ENCODE measurements at places on chromosomes 1 and 21. TPM values are rescaled to one million over a fixed set of nuclear protein-coding genes. Genes with fewer than 3 reads are reported as not detected.

TPTE gene
- total RNA-seq: not detected

- peaks cover 79% of the 10 kb centered on the region for H3K36me3 ChIP-seq
- H3K27ac ChIP-seq: no peak overlapping the region
- no peaks in the 10 kb centered on the region for H3K27me3 ChIP-seq
- no peak overlapping the region for H3K4me3 ChIP-seq
These were observed 15.9 kb downstream of the TMEM63A start for GRCh38 chr1:225866061-225866837.

- H3K27ac ChIP-seq: no peak overlapping the region
- H3K4me1 ChIP-seq: peaks cover 10% of the 10 kb centered on the region
- H3K27me3 ChIP-seq: no peaks in the 10 kb centered on the region
- H3K4me3 ChIP-seq: no peak overlapping the region
- H3K36me3 ChIP-seq: no peaks in the 10 kb centered on the region
These were observed 5.0 kb upstream of the LRP8 start for GRCh38 chr1:53332833-53333232.

DNA sequence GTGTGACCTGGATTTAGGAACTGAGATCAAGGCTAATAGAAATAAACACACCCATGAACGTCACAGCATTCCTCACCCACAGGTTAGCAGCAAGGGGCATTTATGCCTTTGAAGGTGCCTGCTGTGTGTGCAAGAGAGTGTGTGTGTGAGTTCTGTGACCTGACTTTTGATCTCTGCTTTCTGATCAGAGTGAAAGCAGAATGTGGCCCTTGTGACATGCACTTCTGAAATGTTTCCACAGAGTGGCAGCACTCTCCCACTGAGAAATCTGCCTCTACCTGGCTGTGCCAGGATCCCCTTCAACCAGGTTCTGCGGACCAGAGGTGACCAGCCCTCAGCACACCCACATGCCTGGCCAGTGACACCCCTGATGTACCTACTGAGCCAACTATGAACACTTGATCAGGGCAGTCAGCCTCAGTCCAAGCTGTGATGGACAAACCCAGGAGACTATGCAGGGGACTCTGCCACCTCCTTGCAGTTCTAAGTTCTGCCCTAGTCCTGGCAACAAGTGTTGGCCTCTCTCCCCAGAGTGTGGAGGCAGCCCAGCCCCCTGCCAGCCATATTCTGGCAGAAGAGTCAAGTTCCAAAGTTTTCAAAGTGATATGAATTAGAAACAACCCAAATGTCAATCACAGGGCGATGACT, 41.0 kb downstream of the RXRG start:
- H3K4me1 ChIP-seq: no peaks in the 10 kb centered on the region

DNA sequence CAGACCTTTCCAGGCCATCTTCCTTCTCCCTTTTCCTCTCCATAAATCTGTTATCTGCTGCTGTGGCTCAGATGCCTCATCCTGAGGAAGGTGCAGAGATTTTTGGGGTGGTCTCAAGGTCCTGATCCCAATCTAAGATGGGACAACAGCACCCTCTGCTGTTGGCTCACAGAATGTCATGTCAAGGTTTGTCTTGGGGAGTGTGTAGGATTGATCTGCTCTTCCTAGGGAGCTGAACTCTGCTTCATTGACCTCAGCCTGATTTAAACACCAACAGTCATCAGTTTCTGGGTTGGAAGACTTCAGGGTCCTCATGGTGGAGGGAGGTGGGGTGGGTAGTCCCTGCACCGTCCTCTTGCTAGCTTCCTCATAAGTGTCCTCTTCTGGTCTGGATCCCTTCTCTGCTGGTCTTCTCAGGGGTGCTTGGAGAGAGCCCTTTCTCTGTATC, 62.8 kb upstream of the LAX1 start:
- peaks cover 83% of the 10 kb centered on the region for H3K36me3 ChIP-seq
- peak; percentile 62 for DNase-seq
- H3K27ac ChIP-seq: peak overlapping the region; percentile 25
- no peak overlapping the region for H3K4me3 ChIP-seq
- peaks cover 3% of the 10 kb centered on the region for H3K4me1 ChIP-seq
- no peaks in the 10 kb centered on the region for H3K27me3 ChIP-seq

- H3K4me3 ChIP-seq: no peak overlapping the region
- H3K27me3 ChIP-seq: no peaks in the 10 kb centered on the region
- peaks cover 11% of the 10 kb centered on the region for H3K4me1 ChIP-seq
- H3K36me3 ChIP-seq: no peaks in the 10 kb centered on the region
- H3K27ac ChIP-seq: no peak overlapping the region
- DNase-seq: no peak
These were observed 5.4 kb upstream of the NUAK2 start for GRCh38 chr1:205326812-205327466.

DNA sequence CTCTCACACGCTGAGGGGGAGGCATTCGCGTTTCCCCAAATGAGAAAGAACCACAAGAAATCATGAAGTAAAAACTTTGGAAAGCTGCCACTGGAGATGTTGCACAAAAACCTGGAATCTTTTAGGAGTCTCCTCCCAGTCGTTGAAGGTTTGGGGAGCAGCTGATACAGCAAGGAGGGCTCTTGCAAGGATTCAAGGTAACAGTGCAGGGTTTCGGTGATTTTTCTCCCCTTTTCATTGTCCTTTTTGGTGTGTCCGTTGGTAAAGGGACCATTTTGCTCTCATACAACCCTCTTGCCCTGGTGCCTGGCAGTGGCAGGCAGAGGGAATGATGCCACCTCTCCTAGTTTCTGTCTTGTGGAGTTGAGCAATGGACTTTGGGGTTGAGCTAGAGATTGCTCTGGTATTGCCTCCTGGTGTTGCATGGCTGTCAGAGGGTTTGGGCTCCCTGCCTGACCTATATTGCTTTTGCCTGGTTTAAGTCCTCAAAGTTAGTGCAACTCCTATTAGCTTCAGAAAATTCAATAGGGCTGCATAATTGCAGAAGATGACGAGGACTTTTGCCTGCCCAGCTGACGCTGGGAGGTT, 872 bp downstream of the BRINP2 start:
- DNase-seq: no peak
- no peak overlapping the region for H3K4me3 ChIP-seq
- no peak overlapping the region for H3K27ac ChIP-seq
- no peaks in the 10 kb centered on the region for H3K4me1 ChIP-seq

RPTN gene
- total RNA-seq: not detected

GRCh38 chr1:231125972-231126580, 35.8 kb upstream of the TRIM67 start:
- no peak overlapping the region for H3K27ac ChIP-seq
- DNase-seq: no peak
- H3K4me3 ChIP-seq: no peak overlapping the region
- no peaks in the 10 kb centered on the region for H3K27me3 ChIP-seq

GRCh38 chr1:156502391-156502893, 1.9 kb upstream of the MEF2D start:
- H3K36me3 ChIP-seq: peaks cover under 1% of the 10 kb centered on the region
- no peak overlapping the region for H3K4me3 ChIP-seq
- peak overlapping the region; percentile 98 for H3K27ac ChIP-seq
- peaks cover 72% of the 10 kb centered on the region for H3K4me1 ChIP-seq
- no peak for DNase-seq

NOS1AP gene
- total RNA-seq: 0.20 TPM

OXCT2 gene
- 2.2 TPM for total RNA-seq

GRCh38 chr1:84613026-84613425, 38.8 kb upstream of the CTBS start:
- H3K4me3 ChIP-seq: no peak overlapping the region
- no peak overlapping the region for H3K27ac ChIP-seq
- H3K36me3 ChIP-seq: no peaks in the 10 kb centered on the region
- DNase-seq: no peak
- no peaks in the 10 kb centered on the region for H3K4me1 ChIP-seq

- no peak within 1 kb of the TSS for H3K27ac ChIP-seq
- H3K4me1 ChIP-seq: peaks cover 17% of the 10 kb centered on the region
- H3K36me3 ChIP-seq: no peaks in the 10 kb centered on the region
These were observed at the start of gene ETNK2 for GRCh38 chr1:204151552-204152309. ETNK2 (minus strand) TSS chr1:204152044; CDS start chr1:204151852, 192 bp downstream.

- no peak overlapping the region for H3K4me3 ChIP-seq
- H3K36me3 ChIP-seq: peaks cover 32% of the 10 kb centered on the region
- no peak for DNase-seq
- H3K27ac ChIP-seq: no peak overlapping the region
- no peaks in the 10 kb centered on the region for H3K4me1 ChIP-seq
- H3K27me3 ChIP-seq: no peaks in the 10 kb centered on the region
These were observed 55.4 kb downstream of the EPRS1 start for GRCh38 chr1:219990782-219991510.

DNA sequence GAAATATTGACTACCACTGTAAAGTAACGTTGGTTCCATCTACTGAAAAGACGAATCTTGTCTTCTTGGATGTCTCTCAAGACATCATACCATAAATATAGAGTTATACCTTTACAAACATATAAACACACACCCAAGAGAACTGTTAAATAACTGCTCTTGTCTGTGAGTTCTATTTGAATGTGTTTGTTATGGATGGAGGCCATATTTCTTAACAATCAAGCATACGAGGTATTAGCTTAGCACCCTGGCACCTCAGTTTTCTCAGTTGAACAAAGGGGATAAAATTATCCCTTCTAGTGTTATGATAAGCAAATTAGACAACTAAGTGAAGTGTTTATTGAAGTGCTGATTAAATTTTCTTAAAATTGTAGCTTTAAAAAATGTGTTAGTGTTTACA, 336.6 kb upstream of the ZRANB2 start:
- H3K4me1 ChIP-seq: no peaks in the 10 kb centered on the region
- H3K27ac ChIP-seq: no peak overlapping the region
- no peaks in the 10 kb centered on the region for H3K27me3 ChIP-seq
- no peak overlapping the region for H3K4me3 ChIP-seq
- no peak for DNase-seq
- H3K36me3 ChIP-seq: no peaks in the 10 kb centered on the region

OR2T5 gene
- not detected for total RNA-seq

NR1I3 gene
- not detected for total RNA-seq

TMPRSS2 gene
- not detected for total RNA-seq

DNA sequence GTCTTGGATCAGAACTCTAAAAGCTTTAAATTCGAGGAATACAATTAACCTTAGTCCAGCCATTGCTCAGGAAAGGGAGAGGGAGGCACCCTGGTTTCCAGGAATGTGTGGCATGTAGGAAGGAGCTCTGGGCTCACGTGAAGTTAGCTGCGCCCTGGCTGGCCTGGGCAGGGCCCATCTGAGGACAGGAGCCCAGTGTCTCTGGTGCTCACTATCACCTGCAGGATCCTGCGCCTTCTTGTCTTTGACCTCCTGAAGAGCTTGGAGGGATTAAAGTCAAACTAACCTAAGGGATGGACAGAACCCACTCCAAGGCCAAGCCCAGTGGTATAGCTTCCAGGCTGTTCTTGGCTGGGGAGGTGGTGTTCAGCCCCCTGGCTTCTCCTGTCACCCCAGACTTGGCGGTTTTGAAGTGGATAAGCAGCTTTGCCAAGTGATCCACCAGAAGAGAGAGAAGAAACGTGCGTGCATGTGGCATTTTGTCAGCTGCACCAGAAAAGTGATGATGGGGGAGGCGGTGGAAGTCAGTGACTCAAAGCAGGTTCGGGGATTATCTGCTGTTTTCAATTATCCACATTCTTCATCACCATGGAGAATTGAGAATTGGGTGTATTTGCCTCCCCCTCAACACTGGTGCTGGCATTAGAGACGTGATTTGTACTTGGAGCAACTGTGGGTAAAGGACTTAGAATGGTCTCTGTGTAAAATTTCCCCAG, 11.9 kb upstream of the KCNN3 start:
- no peak for DNase-seq
- H3K4me3 ChIP-seq: no peak overlapping the region
- H3K27me3 ChIP-seq: no peaks in the 10 kb centered on the region

NUP210L gene
- 0.24 TPM for total RNA-seq

ARHGAP30 gene
- total RNA-seq: 310 TPM

GJA9 gene
- total RNA-seq: not detected

DNA sequence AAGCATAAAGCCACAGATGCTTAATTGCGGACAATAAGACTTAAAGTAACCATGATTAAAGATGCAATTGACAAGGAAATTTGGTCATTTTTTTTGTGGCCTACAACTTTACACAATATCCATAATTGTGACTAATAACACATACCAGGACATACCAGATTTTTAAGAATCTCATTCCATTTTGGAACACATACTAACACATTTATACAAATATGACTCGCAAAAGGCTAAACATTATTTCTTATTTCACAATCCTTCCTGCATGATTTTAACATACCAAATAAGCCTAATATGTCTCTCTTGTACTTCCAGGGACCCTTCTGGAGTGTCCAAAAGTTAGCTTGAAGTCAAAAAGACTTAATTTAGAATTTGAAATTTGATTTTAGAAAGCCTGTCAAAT, 48.8 kb downstream of the DR1 start:
- H3K36me3 ChIP-seq: no peaks in the 10 kb centered on the region
- H3K27ac ChIP-seq: no peak overlapping the region
- DNase-seq: no peak
- H3K27me3 ChIP-seq: no peaks in the 10 kb centered on the region
- H3K4me1 ChIP-seq: no peaks in the 10 kb centered on the region
- no peak overlapping the region for H3K4me3 ChIP-seq

- H3K4me3 ChIP-seq: peak overlapping the region; percentile 29
- no peak overlapping the region for H3K27ac ChIP-seq
- no peaks in the 10 kb centered on the region for H3K27me3 ChIP-seq
- H3K36me3 ChIP-seq: no peaks in the 10 kb centered on the region
- peak; percentile 15 for DNase-seq
These were observed 15.5 kb upstream of the PADI6 start for GRCh38 chr1:17356387-17357026.

GJA8 gene
- total RNA-seq: not detected

- H3K27me3 ChIP-seq: no peaks in the 10 kb centered on the region
- DNase-seq: no peak
- no peak overlapping the region for H3K27ac ChIP-seq
- no peak overlapping the region for H3K4me3 ChIP-seq
These were observed 27.0 kb downstream of the KHDRBS1 start for GRCh38 chr1:32040711-32041110.

DNA sequence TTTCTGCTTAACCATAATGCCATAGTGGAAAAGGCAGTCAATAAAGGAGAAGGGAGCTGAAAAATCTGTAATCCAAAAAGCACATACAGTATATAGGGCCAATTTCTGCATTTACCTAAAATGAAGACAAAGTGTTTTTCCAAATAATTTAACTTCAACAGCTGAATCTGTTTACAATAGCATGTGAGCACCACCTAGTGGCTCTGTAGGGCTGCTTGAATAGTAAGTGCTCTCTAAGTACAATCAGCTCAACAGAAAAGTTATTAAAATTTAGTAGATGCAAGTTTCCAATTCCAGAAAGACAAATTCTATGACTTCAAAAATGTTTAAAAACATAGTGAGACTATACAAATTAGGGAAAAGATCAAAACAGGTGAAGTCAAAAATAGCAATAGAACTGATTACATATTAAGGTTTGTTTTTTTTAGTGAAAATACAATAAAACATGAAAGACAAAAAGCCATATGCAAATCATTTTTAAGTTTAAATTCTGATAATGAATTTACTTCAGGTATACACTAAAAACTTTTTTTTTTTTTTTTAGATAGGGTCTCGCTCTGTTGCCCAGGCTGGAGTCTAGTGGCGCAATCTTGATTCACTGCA, 220.0 kb downstream of the SETD4 start:
- H3K36me3 ChIP-seq: no peaks in the 10 kb centered on the region
- H3K4me3 ChIP-seq: no peak overlapping the region
- no peaks in the 10 kb centered on the region for H3K27me3 ChIP-seq
- no peaks in the 10 kb centered on the region for H3K4me1 ChIP-seq
- DNase-seq: peak; percentile 78

FCGR1A gene
- total RNA-seq: not detected
